SIG-M5 (cell line): ENCODE measurements at places on chromosomes 6 and 20.

DNA sequence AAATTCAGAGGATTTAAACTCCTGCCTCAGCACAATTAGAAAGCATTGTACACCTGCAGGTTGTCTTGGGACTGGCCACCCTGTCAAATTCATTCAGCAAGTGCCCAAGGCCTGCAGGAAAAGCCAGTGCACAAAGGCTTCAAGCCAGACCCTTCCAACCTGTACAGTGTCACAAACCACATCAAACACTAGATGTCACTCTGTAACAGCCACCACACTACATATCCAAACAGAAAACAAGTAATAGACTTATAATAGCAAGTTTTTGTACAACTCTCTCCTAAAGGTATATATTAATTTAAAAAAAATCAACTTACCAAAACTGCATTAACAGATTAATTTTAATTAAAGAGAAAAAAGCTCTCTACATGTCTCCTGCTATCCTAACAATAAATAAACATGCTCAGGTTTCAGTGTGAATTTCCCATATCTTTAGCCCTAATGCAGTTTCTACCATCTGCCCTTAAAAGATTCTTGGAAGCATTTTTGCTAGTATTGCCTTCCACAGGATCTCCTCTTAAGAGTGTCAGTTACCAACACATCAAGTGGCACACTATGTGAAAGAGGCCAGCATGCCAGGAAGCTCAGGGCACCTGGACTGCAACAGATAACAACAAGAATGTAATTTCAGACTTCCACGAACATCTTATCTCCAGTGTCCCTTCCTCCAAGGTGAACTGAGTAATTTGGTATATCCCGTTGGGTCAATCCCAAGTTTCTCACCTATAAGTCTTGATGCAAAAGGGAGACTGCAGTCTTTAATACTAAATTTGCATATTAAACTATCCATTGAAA lies 47.5 kb downstream of the RALGAPA2 start:
- DNase-seq, result no peak

DNA sequence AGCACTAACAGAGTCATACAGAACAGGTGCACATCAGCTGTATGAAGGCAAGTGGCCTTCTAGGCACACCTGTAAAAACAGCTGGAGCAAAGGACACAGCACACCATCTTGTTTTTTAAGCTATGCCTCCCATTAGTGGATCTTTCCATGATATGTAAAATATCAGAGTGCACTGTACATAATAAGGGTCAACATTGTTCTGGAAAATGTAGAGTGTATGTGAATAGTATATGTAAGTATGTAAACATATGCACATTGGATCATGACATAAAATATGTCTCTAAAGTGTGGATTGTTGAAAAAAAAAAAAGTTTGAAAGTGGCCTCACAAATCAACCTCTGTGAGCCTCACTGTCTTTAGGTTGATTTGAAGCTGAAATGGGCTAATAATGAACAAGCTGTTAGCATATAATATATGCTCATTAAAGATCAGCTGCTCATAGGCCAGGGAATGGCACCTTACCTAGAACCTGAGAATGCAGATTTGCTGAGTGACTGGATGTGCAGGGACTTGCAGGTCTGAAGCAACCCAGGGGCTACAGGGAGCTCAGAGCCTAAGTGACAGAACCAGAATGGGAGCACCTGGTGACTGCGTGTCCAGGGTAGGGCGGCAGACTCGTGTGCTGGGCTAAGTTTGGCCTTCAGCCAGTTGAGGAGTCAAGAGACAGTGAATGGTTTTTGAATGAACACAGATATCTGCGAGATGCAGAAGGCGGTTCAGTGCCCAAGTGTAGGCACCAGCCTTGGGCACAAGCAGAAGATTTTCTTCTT lies 198.6 kb downstream of the TMEM242 start:
- DNase-seq, result no peak

DNA sequence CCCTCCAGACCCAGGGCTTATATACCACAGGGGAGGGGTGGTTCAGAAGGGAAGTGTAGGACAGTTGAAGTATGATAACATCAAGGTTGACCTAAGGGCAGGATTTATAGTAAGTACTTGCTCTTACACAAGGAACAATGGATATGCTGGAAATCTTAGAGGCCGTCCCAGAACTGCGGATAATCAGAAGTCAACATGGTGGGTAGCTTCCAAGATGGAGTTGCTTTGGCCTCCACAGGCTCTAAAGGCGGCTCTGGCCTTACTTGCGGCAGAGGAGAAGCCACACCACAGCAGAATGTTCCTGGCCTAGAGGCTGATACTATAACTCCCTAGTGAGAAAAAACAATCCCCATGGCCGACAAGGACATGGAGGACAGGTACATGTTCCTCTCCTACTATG lies 344.7 kb downstream of the CDC5L start:
- no peak for DNase-seq

GRCh38 chr20:32567384-32568178 lies 17.6 kb downstream of the NOL4L start:
- no peak for DNase-seq

- DNase-seq, result no peak
Measured at GRCh38 chr20:2059411-2059810, 42.2 kb upstream of the STK35 start.

DNA sequence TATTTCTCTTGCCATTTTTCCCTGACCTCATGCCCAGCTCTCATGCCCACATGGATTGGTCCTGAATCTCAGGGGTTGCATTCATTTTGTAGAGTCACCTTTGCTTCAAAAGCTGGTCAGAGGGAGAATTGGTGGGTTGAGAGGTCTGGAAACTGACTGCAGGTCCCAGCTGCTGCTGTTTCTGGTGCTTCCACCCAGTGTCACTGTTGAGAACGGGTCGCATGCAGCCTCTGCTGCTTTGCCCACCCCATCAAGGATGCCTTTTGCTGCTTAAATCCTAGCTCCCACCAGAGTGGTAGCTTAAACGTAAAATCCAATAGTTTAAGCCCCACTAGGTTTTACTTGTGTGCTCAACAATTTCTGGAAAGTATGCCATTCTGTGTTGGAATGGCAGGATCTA lies 211.4 kb upstream of the TSHZ2 start:
- no peak for DNase-seq

- DNase-seq, result no peak
Measured at GRCh38 chr6:112017169-112017568, 36.7 kb upstream of the CCN6 start.

- DNase-seq, result no peak
Measured at GRCh38 chr20:4369798-4370124, 351.9 kb upstream of the PRND start.

- DNase-seq, result no peak
Measured at GRCh38 chr20:47348539-47349142, 7.9 kb downstream of the ZMYND8 start.
